ENCODE measurements at places on chromosomes 5 and 9.
A peak's percentile ranks its signal among the peaks of the same experiment; 100 is the strongest.

- peak; percentile 48 for DNase-seq
Measured at GRCh38 chr5:142817949-142818431, 47.8 kb downstream of the ARHGAP26 start.

DNA sequence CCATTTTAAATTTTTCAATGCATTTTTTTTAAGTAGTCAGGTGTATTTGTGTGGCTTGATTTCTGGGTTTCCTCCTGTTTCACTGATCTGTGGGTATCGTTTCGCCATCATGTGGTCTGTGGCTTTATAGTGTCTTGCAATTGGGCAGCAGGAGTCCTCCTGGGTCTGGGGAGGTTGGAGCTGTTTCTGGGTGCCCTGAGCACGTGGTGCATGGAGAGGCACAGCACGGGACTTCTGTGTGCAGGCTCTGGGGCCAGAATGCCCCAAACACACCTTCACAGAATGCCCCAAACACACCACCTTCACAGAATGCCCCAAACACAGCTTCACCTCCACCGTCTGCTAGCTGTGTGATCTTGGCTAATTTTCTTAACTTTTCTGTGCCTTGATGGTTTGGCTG is 82.6 kb upstream of the COL5A1 start:
- DNase-seq: peak; percentile 25

DNA sequence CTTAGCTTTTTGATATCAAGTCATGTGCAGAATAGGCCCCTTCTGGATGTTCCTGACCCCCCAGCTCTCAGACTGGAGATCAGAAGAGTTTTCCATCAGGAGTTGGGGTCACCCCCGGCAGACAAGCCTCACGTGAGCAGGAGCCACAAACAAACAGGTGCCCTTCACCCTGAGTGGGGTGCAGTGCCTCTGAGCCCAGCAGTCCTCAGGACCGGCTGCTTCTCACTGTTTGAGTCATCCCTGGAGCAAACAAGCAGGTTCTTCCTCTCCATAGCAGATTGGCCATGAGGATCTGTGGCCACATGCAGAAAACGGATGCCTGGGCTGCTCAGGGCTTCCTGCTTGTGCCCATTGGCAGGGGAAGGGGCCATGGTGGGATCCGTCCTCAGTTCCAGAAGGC is 47.0 kb downstream of the LRSAM1 start:
- DNase-seq: no peak

GRCh38 chr9:78778318-78778717 is 481.4 kb downstream of the PSAT1 start:
- no peak for DNase-seq

GRCh38 chr5:129057329-129057728 is 37.2 kb upstream of the ISOC1 start:
- no peak for DNase-seq

DNA sequence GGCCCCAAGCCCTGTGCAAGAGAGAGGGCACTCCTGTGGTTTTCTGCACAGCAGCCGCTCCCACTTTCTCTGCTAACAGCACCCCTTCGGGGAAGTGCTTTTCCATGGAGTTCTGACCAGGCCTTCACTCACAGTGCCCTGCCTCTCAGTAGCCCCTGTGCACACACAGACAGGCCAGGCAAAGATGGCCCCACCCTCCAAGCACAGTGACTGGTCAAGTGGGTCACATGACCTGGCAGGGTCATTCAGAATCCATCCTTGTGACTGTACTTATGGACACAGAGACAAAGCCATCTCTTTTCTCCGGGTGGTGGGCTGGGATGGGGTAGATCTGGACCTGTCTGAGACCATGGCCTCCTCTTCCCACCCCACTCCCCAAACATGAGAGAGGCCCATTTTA is 82.5 kb downstream of the PSD2 start:
- DNase-seq: no peak

DNA sequence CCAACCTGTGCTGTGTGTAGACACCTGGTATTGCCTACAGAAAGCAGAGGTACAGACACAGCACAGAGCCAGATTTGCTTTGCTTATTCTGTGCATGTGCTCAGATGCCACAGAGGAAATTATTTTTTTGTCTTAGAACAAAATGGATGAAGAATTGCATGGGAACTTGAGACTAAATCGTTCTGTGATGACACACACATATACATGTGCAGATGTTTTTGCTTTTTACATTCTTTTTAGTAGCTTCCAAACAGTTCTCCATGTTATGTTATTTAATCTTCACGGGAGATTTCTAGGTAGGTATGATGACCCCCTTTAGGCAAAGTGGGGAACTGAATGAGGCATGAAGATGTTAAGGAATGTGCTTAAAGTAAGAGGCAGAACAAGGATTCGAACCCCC is 221.5 kb upstream of the PANK3 start:
- no peak for DNase-seq

GRCh38 chr9:15510789-15511575 is at the start of gene PSIP1:
Gene PSIP1 (minus strand): TSS chr9:15510970. CDS start chr9:15510188, 782 bp downstream.
- DNase-seq: peak; percentile 92

- no peak for DNase-seq
Measured at GRCh38 chr9:133493428-133493827, 14.5 kb upstream of the SLC2A6 start.

DNA sequence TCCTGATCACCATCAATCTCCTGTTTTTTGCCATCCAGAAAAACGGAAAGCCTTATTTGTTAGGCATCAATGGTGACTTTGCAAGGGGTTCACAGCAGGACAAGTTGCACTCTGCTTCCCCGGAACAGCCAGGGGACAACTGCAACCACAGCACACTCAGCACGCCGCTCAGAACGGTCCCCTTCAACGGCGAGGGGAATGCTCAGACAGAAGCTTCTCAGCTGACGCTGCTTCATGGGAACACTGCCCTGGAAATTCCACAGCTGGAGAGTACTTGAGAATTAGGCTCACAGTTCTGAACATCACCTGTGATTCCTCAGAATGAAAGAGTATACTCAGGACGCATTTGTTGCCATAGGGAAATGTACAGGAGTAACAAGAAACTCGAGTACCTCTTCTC is 40.1 kb upstream of the PLPP6 start:
- DNase-seq: no peak

GRCh38 chr5:33507426-33507825 is 66.7 kb downstream of the TARS1 start:
- DNase-seq: no peak

DNA sequence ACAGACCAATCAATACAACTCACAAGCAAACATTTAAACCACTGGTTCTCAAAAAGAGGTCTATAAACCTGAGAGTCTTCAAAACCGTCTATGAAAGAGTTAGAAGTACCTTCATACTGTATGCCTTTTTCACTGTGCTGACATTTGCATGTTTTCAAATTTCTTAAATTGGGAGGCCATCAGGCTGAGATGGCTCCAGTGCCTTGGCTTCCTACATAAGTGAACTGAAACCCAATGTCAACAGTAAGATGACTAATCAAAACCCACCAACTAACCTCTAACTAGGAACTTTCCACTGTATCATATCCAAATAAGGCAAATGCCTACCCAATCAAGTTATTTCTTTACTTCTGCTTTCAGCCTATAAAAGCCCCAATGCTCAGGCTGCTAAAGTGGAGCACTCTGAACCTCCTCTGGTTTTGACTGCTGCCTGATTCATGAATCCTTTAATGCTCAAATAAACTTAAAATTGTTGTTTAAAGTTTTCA is 35.1 kb downstream of the FAM13B start:
- DNase-seq: no peak

DNA sequence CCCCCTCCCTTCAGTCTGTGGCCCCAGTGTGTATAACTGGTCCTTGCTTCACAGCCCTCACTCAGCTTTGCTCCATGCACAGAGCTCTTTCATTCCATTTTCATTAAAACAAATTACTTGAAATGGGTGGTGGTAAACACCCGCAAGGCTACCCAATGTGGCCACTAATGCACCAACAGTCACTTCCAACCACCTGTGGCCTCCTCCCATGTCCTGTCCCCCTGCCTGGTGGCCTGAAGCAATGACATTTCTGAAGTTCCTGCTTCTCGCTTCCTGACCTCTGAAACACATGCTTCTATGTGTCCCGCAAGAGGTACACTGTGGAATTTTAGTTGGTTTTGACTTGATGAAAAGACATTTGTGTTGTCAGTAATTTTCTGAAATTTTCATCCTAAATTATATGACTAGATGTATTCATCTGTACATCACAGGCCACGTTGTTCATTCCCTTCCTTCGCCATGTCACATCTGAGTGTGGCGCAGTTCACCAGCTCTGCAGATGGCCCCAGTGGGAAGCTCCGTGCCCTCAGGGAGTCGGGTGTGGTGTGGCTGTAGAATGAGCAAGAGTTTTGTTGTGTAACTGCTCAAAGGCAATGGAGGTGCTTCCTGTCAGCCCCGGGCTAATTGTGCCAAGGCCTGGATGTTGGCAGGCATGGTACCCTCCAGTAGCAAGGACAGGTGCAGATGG is 9.6 kb downstream of the ROPN1L start:
- DNase-seq: no peak

- DNase-seq: no peak
Measured at GRCh38 chr9:112031400-112031799, 134.8 kb downstream of the UGCG start.

DNA sequence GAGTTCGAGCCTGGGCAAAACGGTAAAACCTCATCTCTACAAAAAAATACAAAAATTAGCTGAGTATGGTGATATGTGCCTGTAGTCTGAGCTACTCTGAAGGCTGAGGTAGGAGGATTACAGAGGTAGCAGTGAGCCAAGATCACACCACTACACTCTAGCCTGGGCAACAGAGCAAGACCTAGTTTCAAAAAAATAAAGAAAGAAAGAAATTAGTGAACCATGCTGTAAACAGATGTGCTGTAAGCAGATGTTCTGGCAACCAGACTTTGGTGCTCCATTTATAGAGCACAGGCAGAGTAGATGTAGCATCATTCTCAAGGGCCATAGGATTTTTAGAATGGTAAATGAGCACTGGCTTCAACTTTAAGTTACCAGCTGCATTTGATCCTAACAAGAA is 115.4 kb downstream of the ST8SIA4 start:
- DNase-seq: no peak

GRCh38 chr9:10071579-10071978 is 541.2 kb downstream of the PTPRD start:
- DNase-seq: no peak

GRCh38 chr9:136618580-136619547 is 43.9 kb upstream of the EGFL7 start:
- DNase-seq: peak; percentile 54

- no peak for DNase-seq
Measured at GRCh38 chr5:32520356-32520755, 65.0 kb upstream of the SUB1 start.

DNA sequence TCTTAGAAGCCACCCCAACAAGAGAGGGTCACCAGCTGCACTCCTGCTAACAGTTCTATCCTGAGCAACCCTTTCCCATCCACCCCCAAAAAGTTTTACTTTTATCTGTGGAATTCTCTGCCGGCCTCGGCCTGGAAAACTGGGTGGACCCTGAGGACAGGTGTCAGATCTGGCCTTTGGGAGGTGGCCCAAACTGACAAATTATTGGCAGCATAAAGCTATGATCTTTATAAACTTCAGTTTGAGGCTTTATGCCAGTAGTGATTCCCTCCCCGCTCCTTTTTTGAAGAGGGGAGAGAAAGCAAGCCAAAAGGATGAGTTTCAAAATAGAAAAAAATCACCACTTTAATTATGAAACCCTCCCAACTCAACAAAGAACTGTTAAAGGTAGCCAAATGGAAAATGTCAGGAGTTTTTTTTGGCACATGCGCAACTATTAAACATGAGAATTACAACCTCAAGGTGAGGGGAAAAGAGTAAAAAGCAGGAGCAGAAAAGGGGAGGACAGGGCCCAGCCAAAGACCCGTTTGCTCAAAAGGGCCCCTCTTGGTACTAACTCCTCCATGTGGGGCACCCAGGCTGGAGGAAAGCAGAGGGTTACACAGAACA is 49.4 kb downstream of the FBXW11 start:
- DNase-seq: no peak

DNA sequence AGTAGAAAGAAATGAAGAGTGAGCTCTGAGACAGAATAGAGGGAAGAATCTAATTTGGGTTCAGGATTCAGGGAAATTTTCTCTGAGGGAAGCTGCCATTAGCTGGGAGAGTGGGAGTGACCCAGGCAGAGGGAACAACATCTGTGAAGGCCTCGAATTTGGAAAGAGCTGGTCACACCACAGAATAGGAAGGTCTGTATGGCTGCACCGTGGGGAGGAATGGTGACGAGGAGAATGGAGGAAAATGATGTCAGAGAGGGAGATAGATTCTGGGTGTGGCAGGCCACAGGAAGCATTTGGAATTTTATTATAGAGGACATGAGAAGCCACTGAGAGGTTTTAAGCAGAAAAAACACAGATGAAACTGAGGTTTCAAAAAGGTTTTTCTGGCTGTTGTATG is 98.5 kb downstream of the MAMDC2 start:
- DNase-seq: no peak

DNA sequence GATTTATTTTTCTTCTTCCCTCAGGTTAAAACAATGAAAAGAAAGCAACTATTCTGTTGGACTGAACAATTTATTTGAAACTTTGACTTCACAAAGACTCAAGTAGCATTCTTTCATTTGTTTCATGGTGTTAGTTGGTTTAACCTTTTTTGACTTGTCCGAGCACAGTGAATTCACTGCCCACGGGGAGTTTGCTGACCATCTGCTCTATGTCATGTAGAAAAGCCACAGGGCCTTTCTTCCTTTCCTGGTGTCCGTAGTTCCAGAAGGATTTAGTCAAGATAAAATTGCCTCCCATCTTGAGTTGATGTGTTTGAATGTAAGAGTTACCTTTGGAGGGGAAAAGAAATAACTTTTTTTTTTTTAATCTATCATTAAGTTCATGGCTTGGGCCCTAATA is 55.1 kb upstream of the ZNF608 start:
- no peak for DNase-seq

DNA sequence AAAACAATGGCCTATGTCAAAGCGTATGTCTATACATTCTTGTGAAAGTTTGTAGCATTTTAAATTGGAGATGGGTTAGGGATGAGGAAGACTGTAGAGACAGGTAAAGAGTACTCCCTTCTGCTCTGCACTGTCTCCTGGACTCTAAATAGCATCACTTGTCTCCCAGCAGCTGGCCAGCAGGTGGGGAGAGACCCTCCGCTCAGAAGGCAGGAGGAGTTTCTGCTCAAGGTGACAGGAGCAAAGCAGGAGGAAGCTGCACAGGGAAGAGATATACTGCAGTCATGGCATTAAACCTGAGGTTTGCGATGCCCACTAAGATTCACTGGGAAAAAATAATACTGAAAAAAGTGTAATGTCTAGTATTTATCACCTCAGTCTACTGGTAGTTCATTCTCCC is 10.7 kb upstream of the ASTN2 start:
- DNase-seq: no peak

DNA sequence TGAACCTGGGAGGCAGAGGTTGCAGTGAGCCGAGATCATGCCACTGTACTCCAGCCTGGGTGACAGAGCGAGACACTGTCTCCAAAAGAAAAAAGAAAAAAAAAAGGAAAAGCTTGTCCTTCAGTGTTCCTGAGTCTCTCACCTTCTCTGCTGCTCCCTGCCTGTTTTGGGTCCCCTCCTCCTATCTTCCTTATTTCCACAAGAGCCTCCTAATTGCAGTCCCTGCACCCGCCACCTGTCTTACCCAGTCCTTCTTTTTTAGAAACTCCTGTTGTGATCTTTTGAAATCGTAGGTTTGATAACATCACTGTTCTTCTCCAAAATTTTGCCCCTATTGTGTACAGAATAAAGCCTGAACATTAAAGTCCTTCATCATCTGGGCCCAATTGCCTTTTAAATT is 234.9 kb downstream of the SH3GL2 start:
- DNase-seq: no peak
